ENCODE measurements at places on chromosomes 16 and 17. TPM values are rescaled to one million over a fixed set of nuclear protein-coding genes. Genes with fewer than 3 reads are reported as not detected.

GRCh38 chr17:27511168-27511883, 55.1 kb downstream of the KSR1 start:
- no peaks in the 10 kb centered on the region for H3K27me3 ChIP-seq
- H3K4me3 ChIP-seq, result no peak overlapping the region
- DNase-seq, result peak; percentile 93
- peak overlapping the region; percentile 87 for H3K27ac ChIP-seq

DNA sequence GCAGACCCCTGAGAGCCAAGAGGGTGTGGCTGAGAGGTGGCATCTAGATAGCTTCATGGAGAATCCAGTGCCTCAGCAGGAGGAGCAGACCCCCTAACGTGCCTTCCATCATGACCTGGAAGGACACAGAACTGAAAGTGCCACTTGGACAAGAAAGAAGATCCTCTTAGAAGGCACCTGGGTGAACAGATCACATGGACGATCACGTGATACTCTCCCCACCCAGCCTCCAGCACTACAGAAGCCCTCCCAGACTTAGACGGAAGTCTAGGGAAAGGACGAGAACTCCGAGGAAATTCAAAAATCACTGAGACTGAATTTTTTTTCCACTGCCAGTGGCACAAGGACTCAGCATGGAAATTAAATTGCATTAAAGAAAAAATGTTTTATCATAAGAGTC, 113.4 kb downstream of the MRM1 start:
- H3K27me3 ChIP-seq, result no peaks in the 10 kb centered on the region
- no peaks in the 10 kb centered on the region for H3K36me3 ChIP-seq
- H3K27ac ChIP-seq, result no peak overlapping the region
- H3K4me3 ChIP-seq, result no peak overlapping the region
- no peak for DNase-seq

- H3K4me3 ChIP-seq, result no peak overlapping the region
- no peaks in the 10 kb centered on the region for H3K36me3 ChIP-seq
- H3K27me3 ChIP-seq, result no peaks in the 10 kb centered on the region
- no peak for DNase-seq
- H3K27ac ChIP-seq, result no peak overlapping the region
Measured at GRCh38 chr16:71384073-71384724, 25.7 kb downstream of the CALB2 start.

GRCh38 chr17:74516561-74517328, 14.5 kb downstream of the CD300LB start:
- H3K27ac ChIP-seq, result no peak overlapping the region
- H3K27me3 ChIP-seq, result no peaks in the 10 kb centered on the region
- no peak overlapping the region for H3K4me3 ChIP-seq
- DNase-seq, result no peak
- no peaks in the 10 kb centered on the region for H3K4me1 ChIP-seq
- no peaks in the 10 kb centered on the region for H3K36me3 ChIP-seq

GRCh38 chr17:19619705-19620325, 28.7 kb upstream of the ALDH3A2 start:
- DNase-seq, result no peak
- no peaks in the 10 kb centered on the region for H3K4me1 ChIP-seq
- H3K27me3 ChIP-seq, result no peaks in the 10 kb centered on the region
- no peak overlapping the region for H3K27ac ChIP-seq

DNA sequence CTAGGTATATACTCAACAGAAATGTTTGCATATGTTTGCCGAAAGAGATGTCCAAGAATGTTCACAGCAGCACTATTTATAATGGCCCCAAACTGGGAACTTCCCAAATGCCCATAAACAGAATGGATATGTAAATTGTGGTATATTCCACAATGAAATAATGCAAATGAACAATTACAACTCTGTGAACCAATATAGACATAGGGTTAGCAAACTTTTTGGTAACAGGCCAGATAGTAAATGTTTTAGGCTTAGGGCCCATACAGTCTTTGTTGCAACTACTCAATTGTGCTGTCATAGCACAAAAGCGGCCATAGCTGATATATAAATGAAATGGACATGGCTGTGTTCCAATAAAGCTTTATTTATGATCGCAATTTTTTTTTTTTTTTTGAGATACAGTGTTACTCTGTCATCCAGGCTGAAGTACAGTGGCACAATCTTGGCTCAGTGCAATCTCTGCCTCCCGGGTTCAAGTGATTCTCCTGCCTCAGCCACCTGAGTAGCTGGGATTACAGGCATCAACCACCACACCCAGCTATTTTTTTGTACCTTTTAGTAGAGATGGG, 16.5 kb downstream of the XYLT1 start:
- H3K4me1 ChIP-seq, result no peaks in the 10 kb centered on the region
- no peaks in the 10 kb centered on the region for H3K27me3 ChIP-seq
- DNase-seq, result no peak

- H3K4me3 ChIP-seq, result peak overlapping the region; percentile 28
- no peaks in the 10 kb centered on the region for H3K27me3 ChIP-seq
- H3K36me3 ChIP-seq, result no peaks in the 10 kb centered on the region
- no peak for DNase-seq
- H3K27ac ChIP-seq, result peak overlapping the region; percentile 50
Measured at GRCh38 chr16:2008631-2009163, 924 bp downstream of the ZNF598 start.

DNA sequence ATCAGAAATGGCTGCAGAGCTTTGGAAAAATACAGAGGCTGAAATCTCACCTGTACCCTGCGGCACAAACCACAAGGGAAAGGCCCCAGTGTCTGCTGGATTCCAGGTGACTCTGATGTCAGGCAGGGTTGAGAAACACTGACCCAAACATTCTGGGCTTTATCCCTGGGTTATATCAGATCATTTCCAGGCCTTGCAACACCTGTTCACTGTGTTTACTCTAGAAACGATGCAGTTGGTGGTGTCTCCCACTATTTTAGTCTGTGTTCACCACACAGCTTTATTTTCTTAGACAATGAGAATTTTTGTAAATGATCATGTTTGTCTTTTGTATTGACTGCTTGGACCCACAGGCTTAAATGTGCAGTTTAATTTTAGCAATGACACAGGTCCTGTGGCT, 151.5 kb upstream of the SDK2 start:
- DNase-seq, result no peak
- no peak overlapping the region for H3K27ac ChIP-seq
- H3K4me1 ChIP-seq, result peaks cover 8% of the 10 kb centered on the region
- H3K36me3 ChIP-seq, result no peaks in the 10 kb centered on the region

- no peaks in the 10 kb centered on the region for H3K36me3 ChIP-seq
- H3K4me1 ChIP-seq, result no peaks in the 10 kb centered on the region
- H3K4me3 ChIP-seq, result no peak overlapping the region
- no peak overlapping the region for H3K27ac ChIP-seq
- no peaks in the 10 kb centered on the region for H3K27me3 ChIP-seq
- no peak for DNase-seq
Measured at GRCh38 chr17:36085765-36086164, 4.2 kb downstream of the CCL3 start.

DNA sequence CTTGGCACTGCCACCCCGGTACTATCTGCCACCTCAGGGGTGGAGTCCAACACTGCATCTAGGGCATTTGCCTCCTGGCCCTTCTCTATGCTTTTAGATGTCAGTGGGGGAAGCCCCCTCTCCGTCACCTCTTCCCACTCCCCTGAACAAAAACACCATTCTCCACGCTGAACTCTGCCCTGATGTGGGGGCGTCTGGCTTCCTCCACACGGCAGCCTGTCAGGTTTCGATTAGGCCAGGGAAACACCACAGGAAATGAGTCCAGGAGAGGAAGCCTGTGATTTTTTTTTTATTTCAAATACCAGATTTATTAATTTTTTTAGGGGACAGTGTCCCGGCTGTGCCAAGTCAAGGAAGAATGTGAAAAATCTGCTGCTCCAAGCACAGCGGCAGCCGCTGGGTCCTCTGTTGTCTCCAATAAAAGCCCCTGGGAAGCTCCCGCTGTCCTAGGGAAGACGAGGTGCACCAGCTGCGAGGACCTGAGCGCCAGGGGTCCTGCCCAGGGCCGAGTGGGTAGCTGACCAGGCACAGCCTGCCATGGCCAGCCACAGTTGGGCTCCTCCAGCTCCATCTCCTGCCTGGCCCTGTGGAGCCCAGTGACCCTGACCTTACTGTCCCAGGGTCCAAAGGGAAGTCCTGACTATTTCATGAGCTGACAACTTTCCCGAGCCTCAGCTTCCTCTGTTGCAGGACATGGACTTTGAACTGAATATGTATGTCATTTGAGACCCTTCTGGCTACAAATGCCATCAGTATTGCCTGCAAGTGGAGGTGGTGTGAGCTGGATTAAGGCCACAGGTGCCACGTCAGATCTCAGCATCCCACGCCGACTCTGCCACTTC, 336.7 kb downstream of the FOXL1 start:
- H3K27ac ChIP-seq, result no peak overlapping the region
- no peaks in the 10 kb centered on the region for H3K4me1 ChIP-seq
- DNase-seq, result no peak
- H3K27me3 ChIP-seq, result no peaks in the 10 kb centered on the region
- H3K4me3 ChIP-seq, result no peak overlapping the region
- no peaks in the 10 kb centered on the region for H3K36me3 ChIP-seq

- no peak for DNase-seq
- H3K4me3 ChIP-seq, result no peak overlapping the region
- H3K4me1 ChIP-seq, result peaks cover 22% of the 10 kb centered on the region
- H3K36me3 ChIP-seq, result no peaks in the 10 kb centered on the region
- H3K27ac ChIP-seq, result peak overlapping the region; percentile 33
Measured at GRCh38 chr16:67277294-67277998, 1.9 kb upstream of the PLEKHG4 start.

DNA sequence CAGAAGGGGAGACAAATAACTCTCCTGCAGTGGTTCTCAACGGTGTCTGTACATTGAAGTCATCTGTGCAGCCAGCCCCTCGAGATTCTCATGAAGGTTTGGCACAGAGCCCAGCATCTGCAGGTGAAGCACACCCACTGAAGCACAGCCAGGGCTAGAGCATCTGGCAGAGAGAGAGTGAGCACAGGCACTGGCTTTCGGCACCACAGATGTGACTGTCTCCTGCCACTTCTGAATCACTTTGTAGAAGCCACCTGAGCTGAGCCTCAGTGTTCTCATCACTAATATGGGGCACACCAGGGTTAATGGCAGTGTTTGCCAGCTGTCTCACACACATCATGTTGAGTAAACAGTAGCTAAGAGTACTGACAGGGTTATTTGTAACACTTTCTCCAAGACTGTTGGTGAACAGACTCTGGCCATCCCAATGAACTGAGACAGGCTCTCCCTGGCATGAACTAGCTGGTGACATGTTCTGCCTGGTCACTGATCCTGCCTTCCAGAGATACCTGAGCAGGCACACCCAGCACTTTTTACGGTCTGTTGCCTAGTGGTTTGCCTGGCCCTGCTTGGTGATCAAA, 10.9 kb downstream of the HSPB9 start:
- H3K36me3 ChIP-seq, result peaks cover 18% of the 10 kb centered on the region
- no peak overlapping the region for H3K4me3 ChIP-seq
- no peaks in the 10 kb centered on the region for H3K27me3 ChIP-seq
- peaks cover 92% of the 10 kb centered on the region for H3K4me1 ChIP-seq
- peak; percentile 80 for DNase-seq

DNA sequence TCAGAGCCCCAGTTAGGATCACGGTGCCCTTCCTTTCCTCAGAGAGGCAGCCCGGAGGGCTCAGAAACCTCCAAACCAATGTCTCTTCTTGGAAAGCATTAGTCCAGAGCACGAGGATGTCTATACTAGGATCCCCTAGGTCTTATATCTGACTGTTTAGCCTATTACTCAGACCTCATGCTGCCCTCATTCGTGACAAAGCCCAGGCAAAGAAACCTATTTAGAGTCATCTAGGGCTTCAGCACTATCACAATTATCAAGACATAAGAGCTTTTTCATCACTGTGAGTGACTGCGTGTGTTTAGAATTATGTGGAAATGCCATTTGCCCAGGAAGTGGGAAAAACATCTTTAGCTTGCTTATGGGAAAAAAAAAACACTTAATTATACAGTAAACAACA, 159.8 kb upstream of the NOL11 start:
- no peaks in the 10 kb centered on the region for H3K27me3 ChIP-seq
- DNase-seq, result no peak
- no peak overlapping the region for H3K27ac ChIP-seq

GRCh38 chr17:52537421-52537820, 378.9 kb upstream of the CA10 start:
- no peaks in the 10 kb centered on the region for H3K4me1 ChIP-seq
- no peaks in the 10 kb centered on the region for H3K27me3 ChIP-seq
- no peak overlapping the region for H3K27ac ChIP-seq
- no peak for DNase-seq
- no peak overlapping the region for H3K4me3 ChIP-seq

GRCh38 chr16:84239909-84240308, at the start of gene KCNG4:
Gene KCNG4 (minus strand): TSS chr16:84240012. CDS start chr16:84237485, 2,527 bp downstream.
- DNase-seq, result no peak
- H3K4me1 ChIP-seq, result peaks cover 19% of the 10 kb centered on the region
- H3K27ac ChIP-seq, result no peak within 1 kb of the TSS
- no peaks in the 10 kb centered on the region for H3K27me3 ChIP-seq

GRCh38 chr17:38585918-38586529, 19.7 kb downstream of the SRCIN1 start:
- H3K4me3 ChIP-seq, result no peak overlapping the region
- no peaks in the 10 kb centered on the region for H3K36me3 ChIP-seq
- no peak overlapping the region for H3K27ac ChIP-seq

CALB2 gene
- total RNA-seq, result not detected

ZG16 gene
- not detected for total RNA-seq

BIRC5 gene
- total RNA-seq, result 0.13 TPM

CHAD gene
- not detected for total RNA-seq

CA7 gene
- not detected for total RNA-seq

C17orf50 gene
- not detected for total RNA-seq

BMERB1 gene
- total RNA-seq, result 13.7 TPM

PRR15L gene
- 150 TPM for total RNA-seq

RHBDF2 gene
- total RNA-seq, result 20.0 TPM

SLC22A31 gene
- total RNA-seq, result 0.54 TPM

CDH15 gene
- not detected for total RNA-seq

WNT9B gene
- total RNA-seq, result not detected

TMEM220 gene
- total RNA-seq, result 17.6 TPM

TOP2A gene
- total RNA-seq, result 5.2 TPM

All from thyroid gland (tissue), 4 donors.